ENCODE measurements at places on chromosomes 5 and 9.

DNA sequence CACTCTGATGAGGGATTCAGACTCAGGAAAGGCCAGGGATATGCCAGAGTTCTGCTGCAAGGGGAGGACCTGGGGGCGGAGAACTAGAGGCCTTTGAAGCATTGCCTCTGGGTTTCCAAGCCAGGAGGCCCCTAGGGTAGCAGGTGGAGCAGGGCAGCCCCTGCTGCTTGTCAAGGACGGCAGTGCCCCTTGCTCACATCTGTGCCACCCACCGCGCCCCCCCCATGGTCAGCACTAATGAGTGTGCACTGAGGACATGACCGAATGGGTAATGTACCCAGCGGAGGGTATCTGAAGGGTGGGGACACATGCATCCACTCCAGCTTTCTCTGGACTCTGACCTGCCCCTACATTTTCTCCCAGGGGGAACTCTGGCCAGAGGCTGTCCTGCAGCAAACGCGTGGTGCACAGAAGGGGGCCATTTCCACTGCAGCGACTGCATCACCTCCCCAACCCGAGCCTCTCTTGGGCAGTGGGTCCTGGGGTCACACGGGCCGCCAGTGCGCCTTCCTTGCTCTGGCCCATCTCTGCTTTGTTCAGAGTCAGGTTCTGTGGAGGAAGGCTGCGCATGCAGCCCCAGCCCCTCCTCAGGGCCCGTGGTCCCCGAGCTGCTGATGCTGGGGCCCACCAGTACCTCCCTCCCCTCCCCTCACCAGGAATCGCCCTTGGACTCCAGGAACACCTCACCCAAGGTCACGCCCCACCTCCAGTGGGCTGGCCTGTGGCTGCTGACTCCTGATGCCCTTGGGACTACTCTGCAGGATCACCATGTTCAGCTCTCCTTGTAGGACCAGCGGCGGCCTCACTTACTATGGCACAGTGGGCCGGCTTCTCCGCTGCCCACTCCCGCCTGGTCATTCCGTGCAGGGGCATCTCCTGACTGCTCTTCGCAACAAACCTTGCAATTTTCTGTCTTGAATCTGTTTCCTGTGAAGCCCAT lies 31.2 kb downstream of the STC2 start:
- no peak for DNase-seq

GRCh38 chr5:134111741-134112647 lies 2.5 kb upstream of the TCF7 start:
- peak; percentile 52 for DNase-seq

- DNase-seq: peak; percentile 65
Measured at GRCh38 chr9:20526500-20527319, 95.6 kb downstream of the MLLT3 start.

DNA sequence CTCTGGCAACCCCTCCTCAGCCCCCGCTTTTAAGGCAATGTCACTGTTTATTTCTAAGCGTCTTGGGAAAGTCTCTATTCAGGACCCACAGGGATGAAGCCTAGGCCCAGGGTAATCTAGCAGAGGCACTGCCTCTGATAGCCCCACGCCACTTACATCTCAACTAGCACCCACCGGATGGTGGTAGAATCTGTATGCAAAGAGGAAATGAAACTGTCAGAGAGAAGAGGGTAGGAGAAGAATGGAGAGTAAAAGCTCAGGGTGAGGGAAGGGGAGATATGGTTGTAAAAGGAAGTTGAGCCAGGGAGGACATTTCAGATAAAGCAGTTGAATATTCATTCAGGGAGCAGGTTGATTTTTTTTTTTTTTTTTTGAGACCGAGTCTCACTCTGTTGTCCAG lies 3.0 kb downstream of the FRRS1L start:
- DNase-seq: no peak

DNA sequence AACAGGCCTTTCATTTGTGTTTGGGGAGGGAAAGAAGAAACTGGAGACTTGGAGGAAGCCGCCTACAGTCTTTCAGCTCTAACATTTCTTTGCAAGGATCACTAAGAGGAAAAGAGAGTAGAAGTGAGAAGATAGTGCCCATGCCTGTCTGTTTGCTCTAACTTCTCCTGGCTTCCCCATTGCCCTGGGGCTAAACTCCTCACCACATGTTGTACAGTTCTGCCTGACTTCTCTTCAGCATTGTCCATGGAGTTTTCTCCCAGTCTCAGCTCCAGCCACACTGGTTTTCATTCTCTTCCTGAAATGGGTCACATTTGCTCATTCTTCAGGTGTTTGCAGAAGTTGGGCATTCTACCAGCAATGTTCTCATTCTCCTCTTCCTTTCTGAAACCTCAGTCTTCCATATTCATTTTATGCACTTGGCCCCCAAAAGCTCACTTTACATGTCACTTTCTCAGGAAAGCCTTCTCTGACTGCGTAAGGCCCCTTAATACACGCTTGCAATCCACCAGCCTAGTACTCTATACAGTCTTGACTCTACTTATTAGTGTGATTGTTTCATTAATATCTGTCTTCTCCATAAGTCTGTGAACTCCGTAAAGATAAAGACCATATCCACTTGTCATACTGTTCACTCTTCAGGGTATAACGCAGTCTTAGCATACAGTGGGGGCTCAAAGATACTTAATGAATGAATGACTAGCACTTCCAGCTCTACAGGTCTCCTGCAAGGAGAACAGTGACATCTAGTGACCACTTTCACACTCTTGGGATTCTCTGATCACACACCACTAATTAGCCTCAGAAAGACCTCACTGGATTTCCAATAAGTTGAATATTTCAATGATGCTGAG lies 40.2 kb upstream of the TRIM32 start:
- peak; percentile 11 for DNase-seq

- DNase-seq: no peak
Measured at GRCh38 chr5:146081556-146081955, 23.8 kb downstream of the PLAC8L1 start.

- peak; percentile 81 for DNase-seq
Measured at GRCh38 chr5:149959406-149960236, 937 bp upstream of the SLC26A2 start.

DNA sequence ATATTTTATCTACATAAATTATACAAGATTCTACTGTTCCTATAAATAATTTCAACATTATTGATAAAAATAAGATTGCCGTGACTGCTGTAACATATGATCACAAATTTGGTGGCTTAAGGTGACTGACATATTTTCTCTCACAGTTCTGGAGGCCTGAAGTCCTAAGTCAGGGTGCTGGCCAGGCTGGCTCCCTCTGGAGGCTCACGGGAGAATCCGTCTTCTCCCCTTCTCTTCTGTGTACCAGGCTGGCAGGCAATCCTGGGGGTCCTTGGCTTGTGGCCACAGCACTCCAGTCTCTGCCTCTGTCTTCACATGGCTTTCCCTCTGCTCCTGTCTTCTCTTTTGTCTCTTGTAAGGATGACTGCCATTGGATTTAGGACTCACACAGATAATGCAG lies 31.7 kb upstream of the IRX2 start:
- no peak for DNase-seq

GRCh38 chr5:103294906-103295305 lies 36.3 kb downstream of the MACIR start:
- no peak for DNase-seq

GRCh38 chr9:130264414-130265350 lies 878 bp upstream of the HMCN2 start:
- no peak for DNase-seq

GRCh38 chr5:129747572-129748407 lies at the start of gene MINAR2:
Gene MINAR2, plus strand, starts transcription at chr5:129748094. Its CDS starts 97 bp downstream, at chr5:129748191.
- DNase-seq: no peak

DNA sequence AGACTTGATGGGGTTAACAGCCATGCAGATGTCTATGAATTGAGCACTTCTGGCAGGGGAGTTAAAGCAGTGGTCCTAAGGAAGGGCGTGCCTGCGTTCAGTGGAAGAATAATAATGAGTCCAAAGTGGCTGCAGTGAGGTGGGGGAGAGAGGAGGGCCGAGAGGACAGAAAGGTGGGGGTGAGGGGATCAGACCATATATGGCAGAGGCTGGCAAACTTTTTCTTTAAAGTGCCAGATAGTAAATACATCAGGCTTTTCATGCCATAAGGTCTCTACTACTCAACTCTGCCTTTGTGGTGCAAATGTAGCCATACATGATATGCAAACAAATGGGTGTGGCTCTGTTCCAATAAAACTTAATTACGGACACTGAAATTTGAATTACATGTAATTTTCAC lies 77.1 kb downstream of the STRBP start:
- no peak for DNase-seq
